RCC 7860 (cell line): ENCODE measurements at places on chromosomes 1 and 21.

DNA sequence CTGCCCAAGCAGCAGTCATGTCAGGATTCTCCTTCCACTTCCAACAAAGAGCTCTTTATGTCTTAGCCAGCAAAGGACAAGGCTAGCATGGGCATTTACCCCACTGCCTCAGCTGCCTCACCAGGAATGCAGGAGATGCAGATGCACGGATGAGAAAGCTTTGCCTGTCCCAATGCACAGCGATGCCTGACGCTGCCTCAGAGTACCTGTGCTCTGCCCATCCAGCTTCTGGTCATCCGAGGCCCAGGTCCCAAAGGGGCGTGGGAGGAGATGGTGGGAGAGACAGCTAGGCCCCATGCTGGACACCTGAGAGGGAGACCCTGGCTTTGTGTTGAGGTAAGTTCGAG, 59.0 kb downstream of the IRF2BP2 start:
- DNase-seq, result no peak

- DNase-seq, result no peak
These were observed 20.5 kb downstream of the CD84 start for GRCh38 chr1:160558660-160559380.

GRCh38 chr1:154557939-154558719, at the start of gene UBE2Q1:
TSS of gene UBE2Q1 (minus strand) at chr1:154558662. CDS start at chr1:154558553, 109 bp downstream.
- no peak for DNase-seq

- DNase-seq, result no peak
These were observed 175.9 kb downstream of the RWDD3 start for GRCh38 chr1:95409901-95410300.

DNA sequence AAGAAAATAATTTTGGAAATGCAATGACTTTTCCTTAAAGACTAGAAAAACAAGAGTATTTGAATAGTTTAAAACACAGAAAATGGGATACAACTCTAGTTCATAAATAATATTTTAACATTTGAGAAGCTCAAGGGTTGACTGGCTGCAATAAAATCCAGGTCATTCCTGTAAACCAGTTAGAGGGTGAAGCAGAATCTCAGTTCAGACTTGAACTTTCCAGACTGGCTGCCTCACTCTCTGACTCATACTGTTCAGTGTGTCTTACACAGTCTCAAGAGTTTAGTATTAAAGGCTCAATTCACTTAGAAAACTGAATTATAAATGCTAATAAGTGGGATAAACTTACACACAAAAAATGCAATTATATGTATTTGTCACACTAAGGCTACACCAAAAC, 89.9 kb downstream of the RAVER2 start:
- DNase-seq, result peak; percentile 20

DNA sequence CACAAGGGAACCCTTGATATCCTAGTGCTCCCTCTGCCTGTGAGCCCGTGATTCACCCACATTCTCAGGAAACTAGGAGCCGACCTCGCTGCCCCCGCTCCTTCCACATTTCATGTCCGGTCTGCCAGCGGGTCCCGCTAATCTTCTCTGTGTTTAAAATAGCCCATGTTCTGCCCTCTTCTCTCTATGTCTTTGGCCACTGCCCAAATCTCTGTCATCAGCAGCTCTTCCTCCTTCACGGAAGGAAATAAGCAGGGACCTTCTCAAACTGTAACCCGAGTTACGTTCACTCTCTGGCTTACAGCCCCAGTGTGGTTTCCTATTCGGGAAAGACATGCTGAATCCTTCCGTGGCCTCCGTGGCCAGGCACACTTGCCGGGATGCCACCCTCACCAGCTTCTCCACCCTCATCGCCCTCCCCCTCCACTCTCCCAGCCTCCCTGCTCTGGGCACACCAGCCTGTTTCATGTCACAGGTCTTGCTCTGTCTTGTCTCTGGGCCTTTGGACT, 21.1 kb upstream of the UBXN10 start:
- no peak for DNase-seq

- no peak for DNase-seq
These were observed 13.4 kb downstream of the CTTNBP2NL start for GRCh38 chr1:112409414-112409813.

- DNase-seq, result peak; percentile 65
These were observed 4.7 kb downstream of the CELSR2 start for GRCh38 chr1:109253803-109254620.

GRCh38 chr1:180167721-180168467, 13.2 kb downstream of the QSOX1 start:
- DNase-seq, result peak; percentile 89

GRCh38 chr1:163826500-163826899, 504.7 kb downstream of the NUF2 start:
- no peak for DNase-seq

GRCh38 chr1:206741142-206741701, 29.4 kb upstream of the IL19 start:
- no peak for DNase-seq

DNA sequence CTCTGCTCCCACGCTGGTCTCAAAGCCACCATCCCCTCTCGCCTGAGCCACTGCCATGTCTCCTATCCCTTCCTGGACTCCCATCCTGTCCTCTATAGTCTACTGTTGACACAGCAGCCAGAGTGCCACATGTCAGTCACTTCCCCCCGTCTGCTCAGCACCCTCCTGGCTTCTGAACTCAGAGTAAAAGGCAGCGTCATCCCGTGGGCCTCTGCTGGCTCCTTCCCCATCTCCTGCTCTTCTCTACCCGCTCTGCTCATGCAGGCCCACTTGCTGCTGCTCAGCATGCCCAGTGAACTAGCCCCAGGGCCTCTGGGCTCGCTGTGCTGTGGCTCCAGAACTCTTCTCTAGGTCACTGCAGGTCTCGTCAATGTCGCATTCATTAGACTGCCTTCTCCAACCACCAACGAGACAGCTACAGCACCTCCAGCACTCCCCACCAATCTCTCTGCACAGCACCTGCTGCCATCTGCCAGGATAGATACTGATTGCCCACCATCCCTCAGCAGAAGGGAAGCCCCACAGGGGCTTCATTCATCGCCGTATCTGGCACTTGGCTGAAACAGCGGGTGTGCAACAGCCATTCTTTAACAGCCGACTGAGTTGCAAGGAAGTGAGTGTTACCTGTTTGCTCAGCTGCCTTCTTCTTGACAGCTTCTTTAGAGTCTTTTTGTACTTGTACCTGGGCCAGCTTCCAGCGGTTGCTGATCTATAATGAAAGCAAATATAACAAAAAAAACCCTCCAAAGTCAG, 11.8 kb upstream of the SRM start:
- DNase-seq, result no peak

DNA sequence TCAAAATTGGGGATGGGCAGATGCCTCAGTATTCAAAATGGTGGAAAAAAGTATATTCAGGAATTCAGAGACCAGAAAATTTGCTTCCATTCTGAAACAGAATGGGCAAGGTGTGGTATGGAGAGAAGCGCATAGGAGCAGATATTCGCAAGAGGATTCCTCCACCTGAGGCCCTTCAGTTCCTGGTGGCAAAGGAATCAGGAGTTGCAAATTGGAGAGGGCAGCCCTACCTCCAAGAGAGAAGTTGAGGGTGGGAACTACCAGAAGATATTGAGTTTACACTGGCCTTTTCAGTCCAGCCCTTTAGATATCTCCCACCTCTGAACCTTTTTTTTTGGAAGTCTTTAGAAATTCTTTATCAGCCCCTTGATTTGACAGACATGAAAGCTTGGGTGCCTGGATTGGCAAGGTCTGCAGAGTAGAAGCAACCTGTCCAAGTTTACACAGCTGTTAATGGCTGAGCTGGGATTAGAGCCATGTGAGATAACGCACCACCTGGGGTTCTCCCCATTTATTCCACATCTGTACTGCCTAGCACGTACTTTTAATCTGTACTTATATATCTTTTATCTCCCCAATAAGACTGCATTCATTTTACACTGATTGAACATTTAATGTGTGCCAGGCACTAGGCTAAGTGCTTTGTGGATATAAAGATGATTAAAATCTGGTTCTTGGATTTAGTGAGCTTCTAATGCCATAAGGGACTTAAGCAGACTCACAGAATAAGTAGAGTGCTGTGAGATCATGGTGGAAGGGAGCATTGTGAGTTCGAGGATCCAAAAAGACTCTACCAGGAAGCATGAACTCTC, 99.5 kb downstream of the NGF start:
- DNase-seq, result no peak

DNA sequence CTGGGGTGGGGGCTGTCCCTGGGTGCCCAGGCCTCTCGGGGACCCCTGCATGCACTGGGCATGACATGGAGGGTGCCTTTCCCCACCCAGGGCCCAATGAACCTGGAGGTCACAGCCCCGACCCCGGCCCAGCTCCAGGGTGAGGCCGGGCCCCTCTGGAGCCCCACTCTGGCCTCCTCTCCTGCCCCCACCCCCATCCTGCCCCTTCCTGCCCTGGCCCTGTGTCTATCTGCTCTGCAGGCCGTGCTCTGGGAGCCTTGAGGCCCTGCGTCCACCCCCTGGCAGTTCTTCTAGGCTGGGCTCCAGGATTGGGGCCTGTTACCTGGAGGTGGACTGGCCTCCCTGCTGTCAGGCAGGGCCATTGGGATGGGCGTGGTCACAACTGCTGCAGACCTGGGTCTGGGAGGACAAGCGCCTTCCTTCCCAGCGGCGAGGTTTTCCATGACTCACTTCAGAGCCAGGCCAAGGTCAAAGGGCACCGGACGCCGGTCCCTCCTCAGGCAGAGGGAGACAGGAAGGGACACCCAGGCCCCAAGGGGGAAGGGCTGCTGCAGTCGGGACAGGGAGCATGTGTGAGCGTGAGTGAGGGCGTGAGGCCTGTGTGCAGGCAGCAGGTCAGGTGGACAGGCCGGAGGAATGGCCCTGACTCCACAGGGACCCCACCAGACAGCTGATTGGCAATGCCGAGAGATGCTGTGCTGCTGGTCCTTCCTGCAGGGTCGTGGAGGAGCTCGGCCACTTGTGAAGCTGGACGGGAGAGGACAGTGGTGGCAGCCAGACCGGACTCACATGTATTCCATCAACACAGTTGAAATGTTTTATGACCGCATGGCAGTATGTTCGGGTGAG, 31.1 kb upstream of the POFUT2 start:
- DNase-seq, result peak; percentile 88

GRCh38 chr1:58699011-58699762, 675 bp downstream of the MYSM1 start:
- no peak for DNase-seq

DNA sequence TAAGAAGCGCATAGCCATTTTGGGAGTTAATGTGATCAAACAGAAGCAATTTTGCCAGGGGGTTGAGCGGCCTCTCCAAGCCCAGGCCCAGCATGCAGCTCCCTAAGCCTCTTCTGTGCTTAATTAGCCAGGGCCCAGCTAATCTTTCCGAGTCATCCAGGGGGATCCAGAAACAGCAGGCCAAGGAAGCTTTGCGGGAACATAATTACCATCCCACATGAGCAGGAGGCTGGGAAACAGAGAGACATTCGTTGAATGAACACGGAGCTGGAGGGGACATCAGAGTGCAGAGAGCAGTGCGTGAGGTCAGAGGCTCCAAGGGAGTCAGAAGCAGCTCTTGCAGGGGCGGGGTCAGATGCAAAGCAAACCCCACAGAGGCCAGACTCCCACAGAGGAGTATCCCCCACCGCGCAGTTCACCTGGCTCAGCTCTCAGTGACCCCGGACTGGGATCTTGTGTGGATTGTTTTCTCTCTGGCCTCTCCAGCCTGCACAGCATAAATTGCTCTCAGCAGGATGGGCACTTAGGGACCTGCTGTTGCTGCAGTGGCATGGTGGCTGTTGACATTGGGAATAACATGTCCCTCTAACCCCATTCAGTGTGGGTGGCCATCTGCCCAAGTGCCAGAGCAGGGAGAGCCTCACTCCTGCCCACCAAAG, 657.4 kb downstream of the AJAP1 start:
- DNase-seq, result no peak

DNA sequence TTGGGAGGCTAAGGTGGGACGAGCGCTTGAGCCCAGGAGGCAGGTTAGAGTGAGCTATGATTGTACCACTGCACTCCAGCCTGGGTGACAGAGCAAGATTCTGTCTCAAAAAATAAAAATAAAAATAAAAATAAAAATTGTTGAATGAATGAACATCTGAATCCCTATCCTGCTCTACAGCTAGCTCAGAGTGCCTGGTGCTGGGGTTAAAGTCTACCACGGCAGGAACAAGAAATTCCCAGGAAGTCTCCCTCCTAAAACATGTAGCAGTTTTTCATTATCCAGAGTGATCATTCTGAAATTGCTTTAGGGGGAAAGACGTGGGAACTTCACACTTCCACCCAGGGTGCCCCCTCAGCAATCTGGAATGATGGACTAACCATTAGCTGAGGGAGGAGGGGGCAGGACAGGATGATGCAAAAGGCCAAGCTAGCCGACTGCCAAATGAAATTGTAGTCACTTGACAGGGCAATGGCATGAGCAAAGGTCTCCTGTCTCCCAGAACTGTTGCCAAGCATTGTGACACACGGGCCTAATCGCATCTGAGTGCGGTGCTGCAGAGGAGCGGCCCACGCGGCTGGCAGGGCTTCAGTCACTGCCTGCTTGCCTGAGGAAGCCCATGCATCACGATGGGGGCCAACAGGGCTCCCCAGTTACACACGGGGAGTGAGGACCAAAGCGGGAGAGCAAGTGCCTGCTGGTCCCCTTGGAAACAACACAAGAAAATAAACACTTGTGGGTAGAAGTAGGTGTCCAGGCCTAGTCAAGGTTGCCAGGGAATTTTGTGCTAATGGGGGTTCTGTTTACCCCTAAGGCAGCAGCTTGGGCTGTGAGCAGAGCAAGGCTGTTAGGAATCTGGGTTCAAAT, 85.7 kb downstream of the NENF start:
- peak; percentile 48 for DNase-seq

DNA sequence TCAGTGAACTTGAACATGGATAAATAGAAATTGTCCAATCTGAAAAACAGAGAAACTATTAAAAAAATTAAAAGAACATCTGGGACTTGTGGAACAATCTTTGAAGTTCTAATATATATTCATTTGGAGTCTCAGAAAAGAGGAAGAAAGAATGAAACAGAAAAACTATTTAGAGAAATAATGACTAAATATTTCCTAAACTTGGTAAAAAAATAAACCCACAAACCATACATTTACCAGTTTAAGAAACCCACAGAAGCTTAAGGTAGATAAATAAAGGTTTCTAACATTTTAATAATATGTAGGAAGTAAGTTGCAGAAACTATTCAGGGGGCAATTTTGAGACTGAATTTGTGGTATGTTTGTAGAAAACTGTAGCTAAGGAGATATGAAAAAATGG, 437.8 kb downstream of the PTBP2 start:
- no peak for DNase-seq
